ENCODE measurements at places on chromosomes 6 and 20.

- DNase-seq = no peak
Measured at GRCh38 chr20:58665606-58666005, 14.5 kb downstream of the STX16 start.

GRCh38 chr6:33207552-33208090 lies 679 bp upstream of the RING1 start:
- no peak for DNase-seq

- DNase-seq = no peak
Measured at GRCh38 chr6:111483736-111484632, 966 bp upstream of the REV3L start.

DNA sequence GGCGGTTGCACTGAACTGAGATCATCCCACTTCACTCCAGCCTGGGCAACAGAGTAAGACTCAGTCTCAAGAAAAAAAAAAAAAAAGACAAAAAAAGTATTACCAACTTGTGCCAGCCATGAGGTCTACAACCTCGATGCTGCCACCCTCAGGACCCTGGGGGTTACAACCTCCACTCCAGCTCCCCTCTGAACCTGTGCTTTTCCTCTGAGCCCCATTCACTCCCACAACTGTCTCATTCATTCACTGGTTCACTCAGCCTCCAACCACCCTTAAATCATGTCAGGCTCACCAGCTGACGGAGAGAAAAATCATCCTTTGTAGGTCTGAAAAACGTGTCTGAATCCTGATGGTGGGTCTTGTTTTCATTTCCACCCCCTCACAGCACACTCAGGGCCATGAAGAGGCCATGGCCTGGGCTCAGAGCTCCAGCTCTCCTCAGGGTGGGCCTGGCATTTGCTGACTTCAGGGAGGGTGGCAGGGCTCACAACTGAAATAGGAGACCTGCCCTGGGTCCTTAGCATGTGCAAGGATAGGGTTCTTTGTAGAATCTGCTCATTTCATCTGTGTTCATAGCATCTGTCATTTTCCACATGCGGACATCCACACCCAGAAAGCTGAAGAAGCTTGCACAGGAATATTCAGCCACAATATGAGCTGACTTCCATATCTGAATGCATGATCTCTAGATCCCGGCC lies 1.9 kb upstream of the ULBP1 start:
- no peak for DNase-seq

- DNase-seq = no peak
Measured at GRCh38 chr6:81978230-81978629, 225.7 kb upstream of the TENT5A start.

DNA sequence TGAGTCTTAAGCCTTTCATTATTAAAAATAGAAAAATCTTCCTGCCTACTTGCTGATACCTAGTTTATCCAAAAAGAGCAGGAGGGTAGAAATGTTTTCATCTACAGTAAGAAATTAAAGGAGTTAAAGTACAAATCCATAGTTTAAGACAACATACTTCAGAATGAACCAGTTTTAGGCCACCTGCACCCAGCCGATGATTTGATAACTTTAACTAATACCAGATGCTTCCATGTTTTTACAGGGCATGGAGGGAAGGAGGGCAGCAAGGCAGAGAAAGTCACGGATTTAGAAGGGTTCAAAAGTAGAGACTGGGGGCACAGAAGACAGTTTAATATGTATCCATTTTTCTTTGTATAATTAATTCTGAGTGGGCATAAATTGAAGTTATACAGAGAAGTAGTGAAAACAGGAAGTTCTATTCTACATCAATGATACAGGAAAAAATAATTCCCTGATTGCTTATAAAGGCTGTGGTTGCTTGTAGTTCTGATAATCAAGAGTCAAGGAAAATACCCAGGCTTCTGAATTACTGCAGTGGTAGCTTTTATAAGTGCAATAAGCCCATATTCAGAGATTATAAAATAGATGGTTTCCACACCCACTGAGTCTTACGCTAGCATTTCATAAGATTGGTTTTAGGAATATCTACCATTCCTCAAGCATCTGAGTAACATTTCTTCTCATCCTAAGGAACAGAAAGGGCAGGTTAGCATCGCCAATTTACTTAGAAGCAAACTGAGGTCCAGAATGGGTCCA lies 72.0 kb downstream of the GMDS start:
- DNase-seq = no peak

- no peak for DNase-seq
Measured at GRCh38 chr20:49490689-49491088, 8.2 kb upstream of the KCNB1 start.

DNA sequence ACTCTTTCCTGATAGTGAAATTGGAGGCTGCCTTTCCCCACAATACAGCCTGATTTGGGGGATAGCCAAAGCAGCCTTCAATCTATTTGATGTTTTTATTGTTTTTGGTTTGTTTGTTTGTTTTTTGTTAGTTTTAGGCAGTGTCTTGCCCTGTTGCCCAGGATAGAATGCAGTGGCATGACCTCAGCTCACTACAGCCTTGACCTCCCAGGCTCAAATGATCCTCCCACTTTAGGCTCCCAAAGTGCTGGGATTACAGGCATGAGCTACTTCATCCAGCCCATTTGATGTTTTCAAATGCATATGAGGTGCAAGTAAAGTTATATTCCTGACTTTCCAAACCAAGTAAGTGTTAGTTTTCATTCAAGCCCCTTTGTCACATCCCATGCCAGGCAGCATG lies 41.3 kb upstream of the SEC63 start:
- no peak for DNase-seq

- DNase-seq = no peak
Measured at GRCh38 chr6:133809406-133809805, 79.5 kb upstream of the TCF21 start.
